T47D (cell line): ENCODE measurements at places on chromosomes 4 and X.

DNA sequence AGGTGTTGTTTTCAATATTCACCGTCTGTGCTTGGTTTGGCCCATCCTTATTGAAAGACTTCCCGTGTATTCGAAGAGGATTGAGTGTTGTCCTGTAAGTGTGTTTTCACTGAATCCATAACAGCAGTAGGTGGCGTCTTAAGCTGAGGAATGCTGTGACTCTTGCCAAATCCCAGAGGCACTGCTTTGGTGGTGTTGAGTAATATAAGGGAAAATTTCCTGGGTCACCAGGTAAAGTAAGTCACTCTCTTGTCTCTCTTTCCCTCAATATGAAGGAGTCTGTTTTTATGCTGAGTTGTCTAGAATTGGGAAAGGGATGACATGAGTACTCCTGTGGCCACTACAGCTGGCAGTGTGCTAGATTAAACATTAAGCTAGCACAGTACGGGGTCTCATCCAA, 146.7 kb upstream of the ZXDB start:
- DNase-seq = peak; percentile 31

- DNase-seq = no peak
Observed at GRCh38 chrX:48711162-48711928, 14.8 kb downstream of the SUV39H1 start.

- no peak for DNase-seq
Observed at GRCh38 chr4:138235419-138235952, 6.7 kb downstream of the SLC7A11 start.

DNA sequence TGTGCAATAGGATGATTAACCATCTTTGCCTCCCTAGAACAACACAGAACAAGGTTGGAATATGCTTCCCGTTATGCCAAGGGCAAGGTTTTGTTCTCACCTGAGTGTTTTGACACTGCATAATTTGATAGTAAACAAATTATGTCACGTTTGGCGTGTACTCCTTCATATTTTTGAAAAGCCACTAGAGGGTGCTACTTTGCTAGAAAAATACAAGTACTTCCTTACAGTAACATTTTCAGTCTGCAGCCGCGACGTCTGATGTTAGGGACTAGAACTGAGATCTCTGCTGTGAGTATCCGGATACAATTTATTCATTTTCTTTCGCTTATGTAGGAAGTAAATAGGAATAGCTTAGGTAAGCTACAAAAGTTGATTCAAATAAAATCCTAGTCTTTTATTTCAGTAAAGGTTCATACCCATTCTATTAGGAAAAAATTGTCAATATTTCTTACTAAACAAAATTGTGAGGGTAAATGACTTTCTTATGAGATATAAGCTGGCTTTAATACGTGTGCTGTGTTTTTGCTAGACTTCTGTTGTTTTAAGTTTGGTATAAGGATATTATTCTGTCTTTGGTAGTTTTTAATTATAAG, 181.1 kb upstream of the WDFY3 start:
- DNase-seq = peak; percentile 75

GRCh38 chr4:123317211-123317610, 79.4 kb upstream of the SPRY1 start:
- DNase-seq = peak; percentile 51

DNA sequence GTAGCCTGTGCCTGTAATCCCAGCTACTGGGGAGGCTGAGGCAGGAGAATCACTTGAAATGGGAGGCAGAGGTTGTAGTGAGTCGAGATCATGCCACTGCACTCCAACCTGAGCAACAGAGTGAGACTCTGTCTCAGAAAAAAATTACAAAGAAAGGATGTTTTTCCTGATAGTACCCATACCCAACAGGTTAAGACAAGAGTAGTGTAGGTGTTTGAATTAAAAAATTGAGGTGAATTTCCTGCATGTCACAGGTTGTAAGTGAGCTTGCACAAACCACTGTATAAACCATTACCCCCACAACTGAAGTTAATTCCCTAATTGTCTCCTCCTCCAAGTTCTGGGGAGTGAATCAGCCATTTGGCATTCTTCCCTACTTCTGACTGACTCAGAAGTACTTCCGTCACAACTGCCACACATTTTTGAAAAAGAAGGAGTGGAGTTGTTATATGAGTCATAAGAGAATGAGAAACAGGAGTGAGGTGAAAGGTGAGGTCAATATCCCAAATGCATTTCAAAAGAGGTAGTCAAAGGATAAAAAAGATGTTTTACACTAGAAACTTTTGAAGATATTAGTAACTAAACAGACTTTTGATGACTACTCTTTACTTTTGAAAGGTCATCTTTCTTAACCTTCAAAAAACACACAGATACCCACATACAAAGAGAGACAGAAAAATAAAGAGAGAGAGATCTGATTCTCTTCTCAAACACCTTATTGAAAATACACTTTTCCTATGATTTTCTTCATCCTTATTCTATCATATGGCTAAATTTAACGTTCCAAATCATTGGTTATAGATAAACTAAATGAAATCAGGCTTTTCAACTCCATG, 134.5 kb downstream of the BTC start:
- peak; percentile 65 for DNase-seq

DNA sequence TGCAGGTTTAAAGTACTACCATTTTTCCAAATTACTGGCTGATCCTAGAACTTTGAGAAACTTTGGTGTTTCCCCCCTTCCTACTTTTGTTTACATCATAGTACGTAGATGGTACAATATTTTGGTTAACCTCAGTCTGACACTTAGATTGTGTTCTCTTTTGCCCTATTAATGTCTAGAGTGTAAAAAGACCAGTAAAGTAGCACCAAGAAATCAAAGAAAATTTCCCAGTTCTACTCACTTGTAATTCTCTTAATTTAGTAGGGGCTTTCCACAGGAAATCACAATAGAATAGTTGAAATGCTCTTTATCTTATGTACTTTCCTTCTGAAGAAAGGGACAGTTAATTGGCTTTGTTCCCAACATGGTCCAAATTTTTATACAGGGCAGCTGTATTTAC, 51.6 kb downstream of the NFKB1 start:
- DNase-seq = no peak

- no peak for DNase-seq
Observed at GRCh38 chrX:2766906-2767305, 15.1 kb downstream of the XG start.

DNA sequence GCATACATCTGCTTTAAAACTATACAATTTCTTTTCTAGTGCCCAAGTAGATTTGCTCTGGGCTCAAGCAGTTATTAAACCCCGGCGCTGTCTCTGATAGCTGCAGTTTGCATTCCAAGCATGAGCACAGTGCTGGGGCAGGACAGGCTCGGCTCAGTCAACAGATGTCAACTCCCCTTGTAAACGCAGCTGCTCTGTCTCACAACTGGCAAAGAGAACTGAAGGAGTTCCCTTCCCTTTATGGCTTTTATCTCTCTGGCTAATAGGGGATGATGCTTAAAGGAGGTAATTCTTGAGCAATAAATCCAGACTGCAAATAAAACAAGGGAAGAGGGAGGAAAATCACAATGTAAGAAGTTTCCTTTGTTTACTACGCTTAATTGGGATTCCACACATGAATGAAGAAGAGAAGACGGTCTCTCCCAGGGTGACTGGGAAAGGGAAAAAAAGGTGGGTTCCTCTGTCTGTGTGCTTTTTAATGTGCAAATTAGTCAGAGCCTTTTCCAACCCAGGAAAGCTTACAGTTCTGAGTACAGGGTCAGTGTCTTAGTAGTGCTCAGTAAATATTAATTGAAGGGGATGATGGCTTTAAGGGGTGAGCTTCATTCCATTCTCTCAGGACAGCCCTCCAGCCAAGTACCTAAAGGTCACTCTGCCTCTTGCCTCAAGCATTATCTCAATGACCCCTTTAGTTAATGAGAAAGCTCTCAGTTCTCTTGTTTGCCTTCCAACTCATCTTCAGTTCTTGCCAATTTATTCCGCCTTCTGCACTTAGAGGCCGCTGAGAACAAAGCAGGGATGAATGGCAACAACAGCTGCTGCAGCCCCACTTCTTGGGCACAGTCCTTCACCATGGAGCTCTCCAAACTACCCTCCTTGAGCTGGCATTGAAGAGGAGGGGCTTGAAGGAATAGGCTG, 155.7 kb upstream of the JADE1 start:
- DNase-seq = no peak

DNA sequence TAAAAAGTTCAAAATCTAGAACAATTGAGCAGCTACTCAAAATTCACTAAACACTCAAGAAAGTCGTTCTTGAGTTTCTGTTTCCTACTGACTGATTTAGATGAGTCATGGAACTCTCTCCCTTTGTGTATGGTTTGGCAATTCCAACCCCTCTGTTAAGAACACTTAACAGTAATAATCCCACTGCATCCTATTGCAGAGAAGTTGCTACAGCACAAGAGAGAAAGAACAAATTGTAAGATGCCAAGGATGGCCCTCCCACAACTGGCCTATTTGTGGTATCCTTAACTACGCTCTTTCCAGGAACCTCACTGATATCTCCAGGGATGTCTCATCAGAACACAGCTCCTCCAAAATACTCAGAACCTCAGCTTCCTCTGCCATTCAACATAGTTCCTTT, 701.8 kb upstream of the TENM3 start:
- no peak for DNase-seq

DNA sequence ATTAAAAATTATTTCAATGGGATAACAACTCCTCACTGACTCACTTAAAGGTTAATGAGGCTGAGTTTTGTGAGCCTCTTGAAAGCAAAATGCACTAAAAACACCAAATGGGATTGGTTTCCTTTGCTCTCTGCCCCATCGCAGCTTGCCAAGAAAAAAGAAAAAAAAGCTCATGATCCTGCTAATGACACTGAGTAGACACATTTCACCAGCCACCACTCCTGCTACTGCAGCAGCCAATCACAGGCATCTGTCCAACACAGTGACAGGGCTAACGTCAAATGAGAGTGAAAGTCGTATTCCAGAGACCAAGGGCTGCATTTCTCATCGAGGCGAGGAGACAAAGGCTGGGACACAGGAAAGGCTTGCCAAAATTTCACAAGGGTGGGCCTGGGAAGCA, 5.2 kb downstream of the APBB2 start:
- DNase-seq = peak; percentile 54

- DNase-seq = no peak
Observed at GRCh38 chrX:38599796-38600755, 38.7 kb downstream of the TSPAN7 start.

DNA sequence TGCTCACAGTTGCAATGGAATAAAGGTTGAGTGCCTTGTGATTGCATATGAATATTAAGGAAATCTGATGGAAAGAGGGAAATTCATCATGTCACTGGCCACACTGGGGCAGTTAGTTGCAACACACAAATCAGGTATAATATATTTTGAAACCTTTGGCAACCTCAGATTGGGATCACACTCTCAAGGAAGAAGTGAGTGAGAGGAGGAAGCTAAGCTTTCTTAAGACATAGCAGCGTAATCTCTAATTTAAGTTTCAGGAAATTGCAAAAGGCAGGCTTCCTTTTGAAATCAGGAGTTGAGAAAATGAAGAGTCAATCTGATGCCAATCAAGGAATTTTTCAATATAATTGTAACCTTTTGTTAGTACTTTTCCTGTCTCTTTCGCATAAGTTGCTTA, 12.3 kb upstream of the CLTRN start:
- no peak for DNase-seq

GRCh38 chr4:1202526-1203011, 30.2 kb upstream of the SPON2 start:
- DNase-seq = no peak

GRCh38 chr4:38021751-38022150, 61.6 kb downstream of the PTTG2 start:
- DNase-seq = no peak
